ENCODE measurements at places on chromosomes 2 and 18.

- no peak for DNase-seq
Measured at GRCh38 chr2:240894006-240894405, 1.9 kb downstream of the MAB21L4 start.

- no peak for DNase-seq
Measured at GRCh38 chr18:26526128-26526965, 22.0 kb downstream of the KCTD1 start.

- DNase-seq = no peak
Measured at GRCh38 chr2:44680424-44680971, 261.0 kb upstream of the SIX3 start.

DNA sequence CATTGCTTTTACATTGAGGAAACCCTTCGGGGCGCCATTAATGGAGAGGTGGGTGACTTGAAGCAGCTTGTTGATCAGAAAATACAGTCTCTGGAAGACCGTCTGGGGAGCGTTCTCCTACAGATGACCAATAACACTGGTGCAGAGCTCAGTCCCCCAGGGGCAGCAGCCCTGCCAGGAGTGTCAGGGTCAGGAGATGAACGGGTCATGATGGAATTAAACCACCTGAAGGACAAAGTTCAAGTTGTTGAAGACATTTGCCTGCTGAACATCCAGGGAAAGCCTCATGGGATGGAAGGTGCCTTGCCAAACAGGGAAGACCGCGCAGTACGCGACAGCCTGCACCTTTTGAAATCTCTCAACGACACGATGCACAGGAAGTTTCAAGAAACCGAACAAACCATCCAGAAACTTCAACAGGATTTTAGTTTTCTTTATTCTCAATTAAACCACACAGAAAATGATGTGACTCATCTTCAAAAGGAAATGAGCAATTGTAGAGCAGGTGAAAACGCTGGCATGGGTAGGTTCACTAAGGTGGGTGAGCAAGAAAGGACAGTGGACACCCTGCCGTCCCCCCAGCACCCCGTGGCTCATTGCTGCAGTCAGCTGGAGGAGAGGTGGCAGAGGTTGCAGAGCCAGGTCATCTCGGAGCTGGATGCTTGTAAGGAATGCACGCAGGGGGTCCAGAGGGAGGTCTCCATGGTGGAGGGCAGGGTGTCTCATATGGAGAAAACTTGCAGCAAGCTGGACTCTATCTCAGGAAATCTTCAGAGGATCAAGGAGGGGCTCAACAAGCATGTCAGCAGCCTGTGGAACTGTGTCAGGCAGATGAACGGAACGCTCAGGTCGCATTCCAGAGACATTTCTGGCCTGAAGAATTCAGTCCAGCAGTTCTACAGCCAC lies 45.0 kb downstream of the EMILIN2 start:
- no peak for DNase-seq

GRCh38 chr2:196533772-196534397 lies 105.6 kb upstream of the CCDC150 start:
- no peak for DNase-seq

DNA sequence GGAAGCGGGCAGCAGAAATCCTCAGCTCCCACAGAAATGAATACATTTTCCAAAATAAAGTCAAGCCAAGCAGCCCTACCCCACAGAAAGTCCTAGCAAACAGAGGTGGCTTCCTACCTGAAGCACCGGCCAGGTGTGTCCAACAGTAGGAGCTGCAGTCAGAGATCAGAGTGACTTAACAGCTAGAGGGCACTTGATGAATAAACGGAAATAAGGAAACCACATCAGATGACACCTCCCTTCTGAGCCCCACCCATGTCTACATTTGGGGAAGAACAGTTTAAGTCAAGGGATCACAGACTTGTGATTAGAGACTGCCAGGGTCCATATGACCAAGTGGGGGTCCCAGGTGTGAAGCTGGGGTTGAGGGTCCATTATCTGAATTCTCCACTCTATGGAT lies at the start of gene CXCR1:
CXCR1 (minus strand) TSS at position 172 of the 400 bp plus-strand sequence. CDS start 1,751 bp downstream, outside the sequence.
- no peak for DNase-seq

- no peak for DNase-seq
Measured at GRCh38 chr2:196066291-196067087, 2.1 kb downstream of the DNAH7 start.

GRCh38 chr2:158618891-158619490 lies 162.2 kb downstream of the PKP4 start:
- no peak for DNase-seq

GRCh38 chr2:130776550-130776949 lies 21.2 kb downstream of the AMER3 start:
- no peak for DNase-seq

DNA sequence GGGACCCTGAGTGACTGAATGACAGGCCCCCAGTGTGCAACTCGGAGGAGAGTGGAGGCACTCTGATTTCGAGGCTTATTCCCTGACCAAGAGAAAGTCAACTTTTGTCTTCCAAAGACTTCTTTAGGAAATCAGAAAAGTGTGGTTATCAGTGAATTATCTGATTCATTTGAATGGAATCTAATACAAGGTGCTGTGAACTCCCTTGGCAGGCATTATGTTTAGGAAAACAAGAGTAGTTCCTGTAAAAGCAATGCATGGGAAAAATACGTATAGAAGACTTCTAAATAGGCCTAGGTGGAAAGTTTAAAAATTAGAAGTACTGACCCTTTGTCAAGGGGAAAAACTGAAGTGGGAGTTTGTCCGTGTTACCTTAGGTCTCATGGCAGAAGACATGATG lies 269.4 kb downstream of the GBX2 start:
- no peak for DNase-seq

GRCh38 chr18:50127516-50128210 lies 67.3 kb downstream of the MYO5B start:
- DNase-seq = no peak

Data from stimulated activated CD8-positive, alpha-beta memory T cell treated with anti-CD3 and anti-CD28 coated beads, Interleukin-7, amount 100 ng/mL, for 24 hours (primary cell).